Ovary (tissue), 10 donors: ENCODE measurements at places on chromosomes 7 and 10. TPM values are rescaled to one million over a fixed set of nuclear protein-coding genes. Genes with fewer than 3 reads are reported as not detected.

The IL2RA gene
- 5.2 TPM for polyA plus RNA-seq

The ITIH2 gene
- polyA plus RNA-seq = 0.02 TPM

- no peak for DNase-seq
Measured at GRCh38 chr7:38629651-38630510, 1.3 kb downstream of the AMPH start.

DNA sequence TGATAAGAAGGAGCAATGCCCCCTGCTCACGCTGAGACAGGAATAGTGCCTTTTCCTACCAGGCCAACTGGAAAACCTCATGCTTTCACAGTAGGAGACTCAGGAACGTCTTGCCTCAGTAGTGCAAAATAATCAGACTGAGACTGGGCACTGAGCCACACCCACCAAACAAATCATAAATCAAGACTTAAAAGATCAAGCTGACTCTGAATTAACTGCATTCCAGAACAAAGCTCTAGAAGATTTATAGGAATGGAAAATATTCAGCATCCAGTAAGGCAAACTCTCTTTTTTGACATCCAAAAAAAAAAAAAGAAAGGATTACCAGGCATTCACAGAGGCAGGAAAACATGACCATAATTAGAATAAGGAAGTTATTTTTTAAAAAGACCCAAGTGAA, 30.5 kb upstream of the SLC18A3 start:
- DNase-seq = no peak

GRCh38 chr10:9823268-9823930, 1194.3 kb upstream of the CELF2 start:
- no peak for DNase-seq

DNA sequence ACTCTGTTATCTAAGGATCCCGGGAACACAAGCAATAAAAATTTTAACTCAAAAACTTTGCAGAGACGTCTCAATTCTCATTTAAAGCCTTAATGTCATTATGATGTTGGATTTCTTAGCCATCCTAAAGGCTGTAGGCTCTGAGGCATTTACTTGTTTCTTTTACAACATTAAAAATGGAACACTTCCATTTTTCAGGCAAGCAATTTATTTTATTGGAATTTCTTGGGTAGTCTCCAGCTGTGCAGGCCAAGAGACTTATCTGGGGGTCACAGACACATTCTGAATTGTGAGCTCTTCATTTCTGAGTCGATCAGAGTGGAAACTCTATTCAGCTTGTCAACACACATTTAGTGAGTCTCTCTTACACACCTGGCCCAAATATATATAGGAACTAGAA, 48.0 kb upstream of the KIF5B start:
- no peak for DNase-seq

- peak; percentile 80 for DNase-seq
Measured at GRCh38 chr7:76515999-76516443, 5.7 kb downstream of the UPK3B start.

- no peak for DNase-seq
Measured at GRCh38 chr7:132933072-132933458, 148.8 kb downstream of the CHCHD3 start.

GRCh38 chr10:12969951-12970350, 31.6 kb downstream of the CCDC3 start:
- DNase-seq = no peak

- DNase-seq = no peak
Measured at GRCh38 chr7:79877874-79878465, 256.7 kb upstream of the GNAI1 start.
